A549 treated with AZD2906 at 1 μM for 4 hours (cell line): ENCODE measurements at places on chromosomes 13 and 19. TPM values are rescaled to one million over a fixed set of nuclear protein-coding genes. Genes with fewer than 3 reads are reported as not detected.

Gene ZFP82
- 1.5 to 2.2 TPM (median 1.8 TPM) in 5 replicates for total RNA-seq

Gene PRR19
- total RNA-seq = 3.6 to 5.2 TPM (median 3.9 TPM) in 5 replicates

Gene TINCR
- total RNA-seq = 2.2 to 3.5 TPM (median 2.6 TPM) in 5 replicates

Gene ZNF99
- total RNA-seq = not detected in 5 replicates

Gene CYP4F8
- not detected in 5 replicates for total RNA-seq

Gene ZFP14
- total RNA-seq = 1.5 to 2.3 TPM (median 2.0 TPM) in 5 replicates

Gene EPS8L1
- total RNA-seq = 3.2 to 6.5 TPM (median 5.6 TPM) in 5 replicates

Gene CCDC122
- 2.2 to 3.2 TPM (median 2.9 TPM) in 5 replicates for total RNA-seq

Gene PSG11
- total RNA-seq = not detected in 5 replicates

Gene PNPLA6
- total RNA-seq = 28.0 to 34.4 TPM (median 33.8 TPM) in 5 replicates

Gene GAPDHS
- 0.08 to 0.14 TPM (median 0.10 TPM) in 5 replicates for total RNA-seq

Gene PDS5B
- 7.0 to 12.8 TPM (median 8.4 TPM) in 5 replicates for total RNA-seq

Gene CYP2A13
- not detected in 5 replicates for total RNA-seq

Gene ZNF865
- total RNA-seq = 7.1 to 12.5 TPM (median 12.2 TPM) in 5 replicates

Gene MBD3L3
- not detected in 5 replicates for total RNA-seq

Gene MATK
- 0.73 to 1.8 TPM (median 1.3 TPM) in 5 replicates for total RNA-seq

Gene SERPINE3
- total RNA-seq = 0.03 TPM in 1 of 5 replicates, not detected in the others

Gene IGFL2
- 0.37 to 0.86 TPM (median 0.56 TPM) in 5 replicates for total RNA-seq

Gene TMEM221
- 0.31 to 0.71 TPM (median 0.64 TPM) in 5 replicates for total RNA-seq

Gene CRLF1
- 5.3 to 11.4 TPM (median 10.2 TPM) in 5 replicates for total RNA-seq

Gene ZNF726
- 0.41 to 0.60 TPM (median 0.46 TPM) in 5 replicates for total RNA-seq

Gene ANKLE1
- total RNA-seq = 0.11 to 0.48 TPM (median 0.47 TPM) in 5 replicates

Gene PIBF1
- total RNA-seq = 3.6 to 6.0 TPM (median 4.0 TPM) in 5 replicates

Gene NCCRP1
- 1.0 to 2.0 TPM (median 1.4 TPM) in 5 replicates for total RNA-seq

Gene ZFP28
- 2.7 to 4.4 TPM (median 3.8 TPM) in 5 replicates for total RNA-seq

Gene FLT3LG
- 1.1 to 1.7 TPM (median 1.3 TPM) in 5 replicates for total RNA-seq

Gene RGL3
- 1.1 to 2.1 TPM (median 1.4 TPM) in 5 replicates for total RNA-seq

Gene CEACAM21
- total RNA-seq = 0.08 TPM in 1 of 5 replicates, not detected in the others

Gene MBD3L2
- total RNA-seq = not detected in 5 replicates

Gene DZIP1
- 10.6 to 12.3 TPM (median 11.6 TPM) in 5 replicates for total RNA-seq

Gene ZNF486
- not detected in 5 replicates for total RNA-seq

Gene BCAM
- 68.3 to 86.8 TPM (median 84.1 TPM) in 5 replicates for total RNA-seq

Gene KLHL1
- total RNA-seq = not detected in 5 replicates

Gene S1PR4
- total RNA-seq = 0.10 to 0.22 TPM (median 0.14 TPM) in 5 replicates

Gene SGTA
- total RNA-seq = 55.3 to 78.0 TPM (median 68.4 TPM) in 5 replicates

Gene UGGT2
- 8.4 to 10.0 TPM (median 9.1 TPM) in 5 replicates for total RNA-seq

Gene RNF225
- total RNA-seq = 0.13 to 0.19 TPM (median 0.16 TPM) in 4 of 5 replicates, not detected in the other

Gene TIMM50
- 176 to 224 TPM (median 211 TPM) in 5 replicates for total RNA-seq

Gene OVOL3
- total RNA-seq = 0.19 to 0.32 TPM (median 0.29 TPM) in 4 of 5 replicates, not detected in the other

Gene KLK3
- total RNA-seq = not detected in 5 replicates

Gene NAXD
- total RNA-seq = 15.3 to 18.6 TPM (median 17.7 TPM) in 5 replicates

Gene LGI4
- 0.10 to 0.41 TPM (median 0.28 TPM) in 5 replicates for total RNA-seq

Gene ZNF431
- total RNA-seq = 2.4 to 3.4 TPM (median 3.0 TPM) in 5 replicates

Gene NCR1
- total RNA-seq = not detected in 5 replicates

Gene NAPA
- 88.1 to 110 TPM (median 100 TPM) in 5 replicates for total RNA-seq

Gene ZNF221
- total RNA-seq = 0.61 to 0.78 TPM (median 0.64 TPM) in 5 replicates

Gene PROZ
- not detected in 5 replicates for total RNA-seq

Gene NAT14
- total RNA-seq = 36.7 to 57.2 TPM (median 56.0 TPM) in 5 replicates

Gene FOXO1
- total RNA-seq = 8.7 to 12.1 TPM (median 10.0 TPM) in 5 replicates

Gene NXNL1
- total RNA-seq = not detected in 5 replicates

Gene LIM2
- total RNA-seq = not detected in 5 replicates

Gene ZNF829
- total RNA-seq = 0.29 to 0.40 TPM (median 0.39 TPM) in 5 replicates

Gene FUT3
- total RNA-seq = 0.08 to 0.12 TPM (median 0.11 TPM) in 3 of 5 replicates, not detected in the others

Gene SIGLEC10
- 0.02 to 0.03 TPM in 2 of 5 replicates, not detected in the others for total RNA-seq

Gene KASH5
- 0.10 TPM in 1 of 5 replicates, not detected in the others for total RNA-seq

Gene CD70
- total RNA-seq = 12.1 to 25.6 TPM (median 19.9 TPM) in 5 replicates

Gene ARHGEF18
- 60.4 to 71.5 TPM (median 67.9 TPM) in 5 replicates for total RNA-seq
